Upper lobe of left lung (tissue), 6 donors: ENCODE measurements at places on chromosomes 3 and 15. TPM values are rescaled to one million over a fixed set of nuclear protein-coding genes. Genes with fewer than 3 reads are reported as not detected.

RETNLB gene
- not detected for total RNA-seq

- peak overlapping the region; percentile 77 for H3K4me3 ChIP-seq
- no peaks in the 10 kb centered on the region for H3K36me3 ChIP-seq
- peak overlapping the region; percentile 88 for H3K27ac ChIP-seq
These were observed 540 bp upstream of the ADAMTS7 start for GRCh38 chr15:78811825-78812183.

LNP1 gene
- 1.4 TPM for total RNA-seq

- no peak for DNase-seq
- H3K36me3 ChIP-seq, result no peaks in the 10 kb centered on the region
- H3K27ac ChIP-seq, result peak overlapping the region; percentile 87
- no peaks in the 10 kb centered on the region for H3K27me3 ChIP-seq
These were observed 1.4 kb downstream of the DLG1 start for GRCh38 chr3:197297002-197297401.

DNA sequence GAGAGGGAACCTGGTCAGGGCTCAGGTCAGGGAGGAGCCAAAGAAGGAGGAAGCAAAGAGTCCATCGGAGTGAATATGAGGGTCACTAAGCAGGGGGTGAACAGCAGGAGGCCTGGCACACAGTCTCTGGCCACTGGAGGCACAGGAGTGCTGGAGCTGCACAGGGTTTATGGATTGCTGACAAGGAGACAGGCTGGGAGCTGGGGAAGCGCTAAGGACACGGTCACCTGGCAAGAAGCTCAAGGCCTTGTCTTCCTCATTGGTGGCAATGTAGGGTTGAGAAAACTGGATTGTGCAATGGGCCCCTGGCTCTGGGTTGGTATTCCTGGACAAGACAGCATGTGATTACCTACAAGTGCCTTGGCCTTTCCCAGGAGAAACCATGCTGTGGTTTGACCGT lies 5.8 kb upstream of the CAMP start:
- peak overlapping the region; percentile 21 for H3K27ac ChIP-seq
- no peaks in the 10 kb centered on the region for H3K27me3 ChIP-seq
- H3K36me3 ChIP-seq, result no peaks in the 10 kb centered on the region
- no peak overlapping the region for H3K4me3 ChIP-seq

DNA sequence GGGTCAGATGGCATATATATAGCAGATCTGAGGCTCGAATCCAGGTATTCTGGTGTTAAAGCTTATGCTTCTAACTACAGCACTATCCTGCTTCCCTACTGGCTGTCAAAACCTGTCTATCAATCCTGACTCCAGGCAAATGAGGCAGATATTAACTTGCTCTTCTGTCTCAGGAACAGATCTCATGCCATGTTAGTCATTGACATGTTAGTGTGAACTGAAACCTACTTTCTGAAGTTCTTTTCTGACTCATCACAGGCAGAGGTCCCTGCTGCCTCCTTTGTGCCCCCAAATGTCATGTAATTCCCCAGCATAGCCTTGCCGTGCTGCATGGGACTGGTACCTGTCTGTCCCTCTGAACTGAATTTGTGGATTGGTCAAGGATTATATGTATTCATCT lies 125.0 kb upstream of the SMAD3 start:
- no peaks in the 10 kb centered on the region for H3K27me3 ChIP-seq
- no peak overlapping the region for H3K27ac ChIP-seq
- peaks cover 14% of the 10 kb centered on the region for H3K4me1 ChIP-seq
- H3K36me3 ChIP-seq, result no peaks in the 10 kb centered on the region

DNA sequence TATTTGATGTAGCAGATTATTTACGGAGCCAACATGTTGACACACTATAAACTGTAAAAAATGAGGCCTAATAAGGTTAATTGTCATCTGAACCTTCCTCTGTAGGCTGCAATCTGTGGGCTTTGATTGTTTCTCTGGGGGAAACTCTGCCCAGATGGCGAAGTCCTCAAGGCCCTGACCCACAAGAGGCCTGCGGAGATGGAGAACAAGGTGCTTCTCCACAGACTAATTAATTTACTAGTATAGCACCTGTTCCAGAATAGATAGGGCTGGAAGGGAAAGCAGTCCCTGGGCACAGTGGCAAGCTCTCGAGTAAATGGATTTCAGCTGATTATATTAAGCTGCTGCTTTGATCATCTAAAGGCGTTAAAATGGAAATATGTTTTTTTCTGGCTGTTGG lies 338.8 kb upstream of the DNAJC19 start:
- no peak overlapping the region for H3K4me3 ChIP-seq
- H3K27ac ChIP-seq, result no peak overlapping the region
- H3K4me1 ChIP-seq, result no peaks in the 10 kb centered on the region

DNA sequence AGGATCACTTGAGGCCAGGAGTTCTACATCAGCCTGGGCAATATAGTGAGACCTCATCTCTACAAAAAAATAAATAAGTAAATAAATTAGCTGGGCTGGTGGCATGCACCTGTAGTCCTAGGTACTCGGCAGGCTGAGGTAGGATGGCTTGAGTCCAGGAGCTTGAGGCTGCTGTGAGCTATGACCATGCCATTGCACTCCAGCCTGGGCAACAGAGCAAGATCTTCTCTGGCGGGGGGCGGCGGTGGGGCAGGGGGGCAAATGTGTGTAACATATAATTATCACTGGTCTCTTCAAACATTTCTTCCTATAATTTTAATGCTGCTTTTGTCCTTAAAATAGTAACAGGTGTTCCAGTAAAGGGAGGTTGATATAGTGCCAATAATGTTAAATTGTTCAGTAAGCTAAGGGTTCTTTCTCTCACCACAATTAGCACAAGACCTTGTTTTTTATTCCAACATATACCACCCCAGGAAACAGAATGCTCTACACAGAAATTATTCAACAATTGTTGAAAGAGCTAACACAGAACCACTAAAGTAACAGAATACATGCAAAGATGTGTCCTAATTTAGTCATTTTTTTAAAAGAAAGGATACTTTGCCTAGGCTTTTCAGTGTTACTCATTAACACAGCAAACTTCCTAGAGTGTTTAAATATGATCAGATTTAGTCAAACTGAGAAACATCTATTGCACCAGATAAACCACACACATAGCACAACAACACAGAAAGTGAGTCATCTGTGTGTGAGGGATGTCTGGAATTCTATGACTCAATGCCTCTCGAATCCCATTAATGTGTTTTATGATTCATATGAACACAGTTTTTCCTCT lies 29.1 kb downstream of the ANKRD28 start:
- peak overlapping the region; percentile 23 for H3K27ac ChIP-seq
- no peaks in the 10 kb centered on the region for H3K27me3 ChIP-seq
- H3K4me1 ChIP-seq, result peaks cover 16% of the 10 kb centered on the region

DNA sequence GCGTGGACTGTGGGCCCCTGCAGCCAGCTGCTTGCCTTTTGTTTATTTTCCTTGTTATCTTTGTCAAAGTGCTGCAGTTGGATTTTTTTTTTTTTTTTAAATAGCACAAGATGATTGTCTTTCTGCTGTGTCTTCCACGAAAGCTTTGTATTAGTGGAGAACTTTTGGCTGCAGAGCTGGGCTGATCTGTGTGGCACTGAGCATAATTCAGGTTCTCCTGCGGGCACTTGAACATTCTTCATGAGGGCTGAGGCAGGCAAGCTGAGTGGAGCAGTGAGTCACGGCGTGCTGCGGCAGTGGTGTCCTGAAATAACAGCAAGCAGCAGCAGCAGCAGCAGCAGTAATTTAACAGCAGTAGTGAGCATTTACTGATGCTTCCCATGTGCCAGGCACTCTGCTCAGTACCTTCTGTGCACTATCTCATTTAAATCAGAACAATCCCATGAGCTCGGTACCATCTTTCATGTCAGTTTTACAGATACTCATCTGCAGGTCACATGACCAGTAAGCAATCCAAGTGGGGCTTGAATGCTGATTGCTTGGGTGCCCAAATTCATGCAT lies 45.8 kb downstream of the MITF start:
- peaks cover 12% of the 10 kb centered on the region for H3K4me1 ChIP-seq
- H3K36me3 ChIP-seq, result no peaks in the 10 kb centered on the region
- peak; percentile 91 for DNase-seq
- H3K4me3 ChIP-seq, result no peak overlapping the region

DNA sequence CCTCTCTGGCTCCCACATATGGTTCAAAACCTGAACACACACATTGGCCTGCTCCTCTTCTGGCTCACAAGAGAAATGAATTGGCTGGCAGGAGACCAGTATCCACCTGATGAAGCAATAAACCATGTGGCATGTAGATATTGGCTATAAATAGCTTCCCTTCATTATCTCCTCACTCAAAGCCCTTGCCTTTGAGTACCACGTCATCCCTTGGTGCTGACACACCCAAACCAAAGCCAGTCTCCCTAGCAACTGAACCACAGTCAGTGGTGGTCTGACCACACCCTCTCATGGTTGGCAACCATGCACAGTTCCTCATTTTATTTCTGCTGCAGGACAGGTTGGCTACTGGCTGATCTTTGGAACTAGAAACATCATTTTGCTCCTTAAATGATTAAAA lies 98.8 kb downstream of the ZNF621 start:
- no peak overlapping the region for H3K4me3 ChIP-seq
- no peaks in the 10 kb centered on the region for H3K4me1 ChIP-seq
- H3K27ac ChIP-seq, result no peak overlapping the region

- H3K4me1 ChIP-seq, result no peaks in the 10 kb centered on the region
- DNase-seq, result no peak
- H3K36me3 ChIP-seq, result peaks cover 85% of the 10 kb centered on the region
- no peaks in the 10 kb centered on the region for H3K27me3 ChIP-seq
These were observed 44.4 kb downstream of the ANXA2 start for GRCh38 chr15:60353245-60353920.

- peaks cover 45% of the 10 kb centered on the region for H3K4me1 ChIP-seq
- no peaks in the 10 kb centered on the region for H3K27me3 ChIP-seq
- no peak for DNase-seq
- H3K27ac ChIP-seq, result no peak overlapping the region
These were observed 283.1 kb upstream of the LRRFIP2 start for GRCh38 chr3:37457378-37458065.

DNA sequence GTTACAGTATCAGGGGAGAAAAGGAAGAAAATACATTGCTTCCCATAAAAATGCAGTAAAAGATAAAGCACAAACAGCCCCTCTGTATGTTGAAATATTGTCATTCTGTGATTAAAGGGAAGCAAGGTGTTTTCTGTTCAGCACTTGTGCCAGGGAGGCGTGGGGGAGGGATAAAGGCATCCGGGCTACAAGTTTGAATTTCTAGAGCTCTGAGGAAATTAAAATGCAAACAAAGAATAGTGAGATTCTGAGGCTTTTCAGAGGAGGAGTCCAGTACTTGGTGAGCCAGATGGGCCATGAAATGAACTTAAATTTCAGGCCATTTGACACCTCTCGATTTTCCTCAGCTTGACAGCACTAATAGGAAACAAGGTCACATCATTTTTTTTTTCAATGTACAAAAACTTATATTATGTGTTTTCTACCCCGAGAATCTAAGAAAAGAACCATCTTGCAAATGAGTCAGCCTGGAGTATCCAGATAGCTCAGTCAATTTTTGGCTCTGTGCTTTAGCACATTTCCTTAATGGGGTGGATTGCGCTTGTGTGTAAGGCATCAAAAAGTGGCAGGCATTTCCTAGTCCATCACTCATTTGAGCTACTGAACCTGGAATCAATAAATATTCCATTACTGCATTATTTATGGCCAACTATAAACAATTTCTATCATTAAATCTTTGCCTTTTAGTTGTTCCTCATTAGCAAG lies 640.8 kb upstream of the TBL1XR1 start:
- H3K36me3 ChIP-seq, result no peaks in the 10 kb centered on the region
- H3K27ac ChIP-seq, result no peak overlapping the region
- DNase-seq, result no peak

IL20RB gene
- total RNA-seq, result 0.80 TPM

DNA sequence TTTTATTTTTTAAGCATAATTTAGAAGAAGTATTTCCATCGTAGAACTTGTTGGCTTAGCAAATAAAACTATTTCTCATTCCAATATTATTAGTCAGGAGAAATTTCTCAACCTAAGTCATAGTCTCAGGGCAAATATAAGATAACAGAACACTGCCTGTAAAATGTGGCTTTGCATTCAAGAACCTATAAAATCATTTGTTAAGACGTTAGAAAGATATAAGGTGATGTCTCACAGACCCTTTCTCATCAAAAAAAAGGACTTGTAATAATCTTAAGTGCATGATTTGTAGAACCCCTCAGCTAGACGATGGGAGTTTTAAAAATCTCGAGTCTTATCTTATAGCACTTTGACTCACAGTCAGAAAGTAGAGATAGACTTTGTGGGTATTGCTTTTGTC lies 314.7 kb upstream of the CFAP20DC start:
- no peaks in the 10 kb centered on the region for H3K36me3 ChIP-seq
- H3K4me3 ChIP-seq, result no peak overlapping the region
- no peak for DNase-seq
- H3K4me1 ChIP-seq, result no peaks in the 10 kb centered on the region
- H3K27me3 ChIP-seq, result no peaks in the 10 kb centered on the region

- no peak for DNase-seq
- no peaks in the 10 kb centered on the region for H3K4me1 ChIP-seq
- H3K36me3 ChIP-seq, result no peaks in the 10 kb centered on the region
- no peak overlapping the region for H3K27ac ChIP-seq
- H3K4me3 ChIP-seq, result no peak overlapping the region
These were observed 1308.2 kb upstream of the EPHA6 start for GRCh38 chr3:95506174-95506573.

HCLS1 gene
- 71.7 TPM for total RNA-seq

- peaks cover 10% of the 10 kb centered on the region for H3K4me1 ChIP-seq
- peak within 1 kb of the TSS; percentile 58 for H3K4me3 ChIP-seq
- DNase-seq, result peak; percentile 93
- H3K27ac ChIP-seq, result no peak within 1 kb of the TSS
- H3K36me3 ChIP-seq, result no peaks in the 10 kb centered on the region
These were observed at the start of gene SH3GL3 for GRCh38 chr15:83446904-83447709. SH3GL3 (plus strand) TSS chr15:83447341; CDS start chr15:83447534, 193 bp downstream.

- H3K4me3 ChIP-seq, result no peak overlapping the region
- H3K4me1 ChIP-seq, result peaks cover 3% of the 10 kb centered on the region
- no peak overlapping the region for H3K27ac ChIP-seq
- DNase-seq, result no peak
These were observed 49.5 kb upstream of the GK5 start for GRCh38 chr3:142274908-142275307.

DNA sequence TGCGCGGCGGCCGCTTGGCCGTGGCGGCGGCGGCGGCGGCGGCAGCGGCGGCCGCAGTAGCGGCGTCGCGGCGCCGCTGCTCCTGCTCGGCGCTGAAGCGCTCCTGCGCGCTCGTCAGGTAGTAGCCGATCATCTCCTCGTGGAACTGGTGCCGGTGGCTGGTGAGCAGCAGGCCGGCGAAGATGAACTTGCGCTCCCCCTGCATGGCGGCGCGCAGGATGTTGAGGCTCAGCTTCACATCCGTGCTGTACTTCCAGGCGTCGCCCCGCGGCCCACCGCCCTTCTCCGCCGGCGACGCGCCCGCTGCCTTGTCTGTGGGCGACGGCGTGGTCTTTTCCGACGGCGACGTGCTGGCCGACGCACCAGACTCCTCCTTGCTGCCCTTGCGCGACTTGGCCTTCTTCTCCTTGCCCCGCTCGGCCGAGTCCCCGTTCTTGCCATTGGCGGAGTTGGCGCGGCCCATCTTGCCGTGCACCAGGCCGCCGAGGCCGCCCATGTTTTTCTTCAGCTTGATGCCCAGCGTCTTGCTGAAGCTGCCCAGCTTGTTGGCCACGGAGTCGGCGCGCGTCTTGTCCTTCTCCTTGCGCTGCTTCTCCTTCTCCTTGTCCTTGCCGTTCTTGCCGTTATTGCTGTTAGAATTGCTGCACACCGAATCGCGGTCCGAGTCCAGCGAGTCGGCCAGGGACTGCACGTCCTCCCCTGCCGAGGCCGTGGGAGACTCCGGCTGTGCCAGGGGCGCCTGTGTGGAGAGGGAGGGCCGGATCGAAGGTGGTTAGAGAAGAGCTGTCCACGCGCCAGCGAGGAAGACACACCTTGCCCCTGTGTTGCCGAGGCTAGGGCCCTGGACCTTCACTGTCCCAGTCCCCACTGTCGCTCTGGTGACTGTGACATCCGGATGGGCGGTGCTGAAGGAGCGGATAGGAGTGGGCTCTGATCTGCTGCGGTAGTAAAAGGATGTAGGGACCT lies 157.6 kb downstream of the KLF13 start:
- no peak overlapping the region for H3K4me3 ChIP-seq
- H3K27me3 ChIP-seq, result no peaks in the 10 kb centered on the region
- DNase-seq, result no peak
- peaks cover 14% of the 10 kb centered on the region for H3K4me1 ChIP-seq
- no peaks in the 10 kb centered on the region for H3K36me3 ChIP-seq
